Activated naive CD4-positive, alpha-beta T cell (primary cell): ENCODE measurements at places on chromosomes 1 and 21.

- no peak for DNase-seq
Observed at GRCh38 chr1:99728494-99729235, 37.8 kb downstream of the FRRS1 start.

GRCh38 chr1:115179397-115180079, 90.2 kb upstream of the TSPAN2 start:
- DNase-seq = no peak

DNA sequence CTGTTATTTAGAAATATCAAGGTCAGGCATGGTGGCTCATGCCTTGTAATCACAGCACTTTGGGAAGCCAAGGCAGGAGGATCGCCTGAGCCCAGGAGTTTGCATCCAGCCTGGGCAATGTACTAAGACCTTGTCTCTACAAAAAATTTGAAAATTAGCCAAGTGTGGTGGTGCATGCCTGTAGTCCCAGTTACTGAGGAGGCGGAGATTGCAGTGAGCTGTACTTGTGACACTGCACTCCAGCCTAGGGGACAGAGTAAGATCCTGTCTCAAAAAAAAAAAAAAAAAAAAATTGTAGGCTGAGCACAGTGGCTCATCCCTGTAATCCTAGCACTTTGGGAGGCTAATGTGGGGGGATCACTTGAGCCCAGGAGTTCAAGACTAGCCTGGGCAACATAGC, 45.3 kb downstream of the PIK3CD start:
- DNase-seq = no peak

GRCh38 chr1:21115098-21115760, 61.5 kb downstream of the EIF4G3 start:
- DNase-seq = no peak

DNA sequence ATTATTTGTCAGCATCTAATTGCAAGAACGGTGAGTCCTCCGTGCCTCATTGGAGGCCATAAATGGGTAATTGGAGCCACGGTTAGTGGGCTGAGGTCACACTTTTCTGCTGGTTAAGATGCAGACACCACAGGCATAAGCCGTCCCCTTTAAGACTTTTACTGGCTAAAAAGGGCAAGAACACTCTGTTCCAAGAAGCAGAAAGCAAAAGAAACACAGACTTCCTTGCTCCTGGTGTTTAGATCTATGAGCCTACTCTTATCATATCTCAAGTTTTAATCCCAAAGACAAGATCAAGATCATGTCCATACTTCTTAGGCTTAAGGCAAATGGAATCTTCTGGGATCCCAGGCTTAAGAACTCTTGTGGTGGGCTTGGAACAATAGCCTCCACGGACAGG, 17.3 kb upstream of the GJA5 start:
- no peak for DNase-seq

DNA sequence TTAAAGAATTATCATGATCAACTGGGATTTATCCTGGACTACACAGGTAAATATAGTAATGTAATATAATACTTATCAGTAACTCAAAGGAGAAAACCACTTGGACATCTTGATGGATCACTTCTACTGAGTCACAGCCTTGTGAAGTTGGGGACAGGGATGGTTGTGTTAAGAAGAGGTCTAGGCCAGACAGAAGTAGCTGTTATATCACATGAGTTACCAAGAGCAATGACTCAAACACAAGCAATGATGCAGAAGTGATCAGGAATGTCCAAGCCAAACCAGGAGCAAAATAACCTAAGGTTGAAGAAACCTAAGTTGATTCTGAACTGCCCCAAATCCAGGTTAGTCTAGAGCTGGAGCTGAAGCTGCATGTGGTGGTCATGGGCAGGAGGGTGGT, 424.5 kb upstream of the DAB1 start:
- no peak for DNase-seq

GRCh38 chr1:248906753-248907661, 972 bp downstream of the PGBD2 start:
- no peak for DNase-seq

- DNase-seq = no peak
Observed at GRCh38 chr1:220707160-220707559, 17.0 kb downstream of the C1orf115 start.
